ENCODE measurements at places on chromosomes 1 and 21.

DNA sequence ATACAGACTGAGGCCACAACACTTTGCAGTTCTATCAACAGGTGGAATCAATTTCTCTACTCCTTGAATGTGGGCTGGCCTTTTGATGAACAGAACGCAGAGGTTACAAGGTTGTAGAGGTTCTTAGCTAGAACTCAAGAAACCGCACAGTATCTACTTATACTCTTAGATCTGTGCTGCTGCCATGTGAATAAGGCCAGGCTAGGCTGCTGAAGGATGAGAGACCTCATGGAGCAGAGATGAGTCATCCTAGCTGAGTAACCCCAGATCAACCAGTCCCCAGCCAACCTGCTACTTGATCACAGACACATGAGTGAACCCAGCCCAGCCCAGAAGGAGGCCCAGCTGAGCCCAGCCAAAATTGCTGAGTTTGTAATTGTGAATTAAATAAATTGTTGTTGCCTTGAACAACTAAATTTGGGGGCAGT is 35.3 kb upstream of the BCAR3 start:
- no peak for DNase-seq

DNA sequence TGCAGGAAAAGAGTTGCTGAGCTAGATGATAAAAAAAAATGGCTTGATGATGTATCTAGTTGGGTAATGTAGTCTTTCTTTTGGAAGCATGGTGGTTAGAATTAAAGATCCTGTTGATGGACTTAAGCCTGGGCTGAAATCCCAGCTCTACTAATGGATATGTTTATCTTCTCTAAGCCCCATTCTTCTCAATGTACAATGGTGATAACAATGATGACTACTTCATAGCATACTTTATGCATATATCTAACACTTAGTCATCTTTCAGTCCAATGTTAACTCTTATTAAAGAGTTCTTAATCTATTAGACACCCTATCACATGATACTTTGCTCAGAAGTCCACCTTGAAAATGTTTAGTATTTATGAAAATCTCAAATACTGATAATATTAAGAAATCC is 189.5 kb downstream of the PLA2G4A start:
- no peak for DNase-seq

GRCh38 chr1:116457946-116458604 is 85.0 kb downstream of the ATP1A1 start:
- DNase-seq: no peak

- no peak for DNase-seq
Observed at GRCh38 chr1:26829184-26829911, 2.9 kb downstream of the ZDHHC18 start.

GRCh38 chr1:204267191-204267601 is 53.4 kb upstream of the GOLT1A start:
- DNase-seq: no peak

Measured in fibroblast of pulmonary artery (primary cell).